GM10248 (cell line): ENCODE measurements at places on chromosomes 6 and 20.

DNA sequence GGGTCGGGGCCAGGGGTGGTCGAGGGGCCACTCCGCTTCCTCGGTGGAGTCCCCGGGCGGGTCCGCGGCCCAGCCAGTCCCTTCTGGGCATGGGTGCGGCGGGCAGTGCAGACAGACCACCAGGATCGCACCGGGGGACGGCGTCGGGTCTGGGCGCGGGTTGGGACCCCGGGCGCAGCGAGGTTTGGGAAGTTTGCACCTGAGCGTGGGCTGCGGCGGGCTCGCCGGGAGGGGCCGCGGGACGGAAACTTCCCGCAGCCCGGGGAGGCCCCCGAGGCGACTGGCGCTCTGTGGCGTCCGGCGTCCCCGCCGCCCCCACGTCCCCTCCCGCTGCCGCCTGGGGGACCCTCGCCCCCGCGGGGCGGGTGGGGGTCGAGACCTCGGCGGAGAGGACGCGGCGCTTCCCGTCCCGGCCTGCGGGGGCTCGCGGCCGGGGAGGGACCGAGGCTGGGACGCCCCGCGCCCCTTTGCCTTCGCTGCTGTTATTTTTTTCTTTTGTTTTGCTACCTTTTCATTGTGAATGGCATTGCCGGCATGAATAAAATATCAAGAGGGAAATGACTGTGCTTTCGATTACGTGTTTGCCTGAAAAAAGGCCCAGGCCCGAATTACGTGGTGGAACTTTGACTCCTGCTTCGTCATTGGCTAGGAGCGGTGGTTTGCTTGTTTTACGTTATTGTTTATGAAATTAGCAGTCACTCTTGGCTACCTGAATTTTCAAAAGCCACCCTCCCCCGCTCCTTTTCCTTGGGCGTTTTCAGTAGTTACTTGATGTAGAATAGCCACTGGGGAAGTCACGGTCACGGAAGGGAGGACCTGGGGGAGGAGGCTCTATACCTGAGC is 703 bp downstream of the SNX9 start:
- peak; percentile 67 for DNase-seq

DNA sequence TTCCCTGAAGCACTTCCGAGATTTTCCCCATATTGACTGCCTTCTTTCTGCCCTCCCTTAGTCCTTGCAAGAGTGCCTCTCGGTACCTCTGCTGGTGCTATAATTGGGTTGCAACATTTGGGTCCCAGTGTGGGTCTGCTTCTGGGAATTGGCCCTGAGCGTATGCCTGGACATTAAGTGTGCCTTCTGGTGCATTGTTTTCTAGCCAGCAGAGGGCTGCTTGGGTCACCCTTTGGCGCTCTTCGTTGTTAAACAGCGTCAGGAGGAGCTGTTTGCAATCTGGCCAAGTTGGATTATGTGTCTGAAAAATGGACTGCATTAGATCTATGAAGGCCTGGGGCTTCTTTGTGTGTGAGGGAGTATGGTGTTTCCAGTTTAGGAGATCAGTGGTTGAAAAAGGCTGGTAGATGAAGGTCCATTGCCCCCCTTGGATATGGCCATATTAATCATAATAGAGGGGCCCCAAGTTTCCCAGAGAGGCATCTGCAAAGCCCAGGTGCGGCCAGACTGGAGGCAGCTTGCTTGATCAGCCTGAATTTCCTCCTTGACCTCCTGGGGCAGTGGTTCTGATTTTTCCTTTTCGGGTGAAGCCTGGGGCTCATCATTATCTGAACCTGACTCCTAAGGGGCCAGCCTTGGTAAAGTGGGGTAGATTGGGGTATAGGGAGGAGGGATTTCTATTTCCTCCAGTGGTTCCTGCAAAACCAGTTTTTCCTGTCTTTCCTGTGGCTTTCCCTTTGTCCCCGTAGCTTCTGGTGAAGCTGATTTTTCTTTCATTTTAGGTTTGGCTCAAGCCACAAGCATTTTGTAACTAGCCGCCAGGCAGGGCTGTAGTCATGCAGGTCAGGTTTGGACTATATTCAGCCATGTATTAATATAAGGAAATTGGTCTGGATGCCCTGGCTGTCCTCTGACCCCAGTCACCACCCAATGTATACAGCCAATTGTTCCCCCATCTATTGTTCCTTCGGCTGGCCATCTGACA is 85.4 kb upstream of the GPR6 start:
- DNase-seq: no peak

DNA sequence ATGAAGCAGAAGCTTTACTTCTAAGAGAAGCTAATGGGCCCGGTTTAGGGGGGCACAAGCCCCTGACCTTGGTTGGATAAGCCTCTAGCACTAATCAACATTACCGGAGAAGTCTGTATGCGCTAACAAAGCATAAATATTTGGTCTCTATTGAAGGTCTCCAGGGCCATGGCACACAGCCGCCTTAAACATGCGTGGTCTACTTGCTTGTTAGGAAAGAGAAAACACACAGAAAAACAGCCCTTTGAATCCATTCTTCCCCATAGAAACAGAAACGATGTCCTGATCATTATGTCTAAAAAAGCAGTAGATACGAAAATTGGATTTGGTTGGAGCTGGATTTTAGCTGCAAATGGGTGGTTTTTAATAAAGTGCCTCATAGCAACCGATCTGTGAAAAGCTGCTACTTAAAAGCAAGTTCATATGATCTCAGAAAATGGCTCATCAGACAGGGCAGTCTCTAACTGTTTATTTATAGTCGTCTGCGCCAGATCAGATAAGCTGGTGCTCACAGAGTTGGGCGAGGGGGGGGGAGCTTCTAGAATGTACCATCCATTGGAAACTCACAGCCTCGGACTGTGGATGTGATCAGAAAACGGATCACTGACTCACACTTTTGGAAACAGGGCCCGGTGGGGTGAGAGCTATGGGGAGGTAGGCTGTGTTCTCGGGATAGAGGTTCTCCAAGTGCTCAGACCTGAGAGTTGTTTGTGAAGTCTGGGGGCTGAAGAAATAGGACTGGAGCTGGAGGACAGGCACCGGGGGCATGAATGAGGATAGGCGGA is 35.3 kb upstream of the APCDD1L start:
- no peak for DNase-seq

DNA sequence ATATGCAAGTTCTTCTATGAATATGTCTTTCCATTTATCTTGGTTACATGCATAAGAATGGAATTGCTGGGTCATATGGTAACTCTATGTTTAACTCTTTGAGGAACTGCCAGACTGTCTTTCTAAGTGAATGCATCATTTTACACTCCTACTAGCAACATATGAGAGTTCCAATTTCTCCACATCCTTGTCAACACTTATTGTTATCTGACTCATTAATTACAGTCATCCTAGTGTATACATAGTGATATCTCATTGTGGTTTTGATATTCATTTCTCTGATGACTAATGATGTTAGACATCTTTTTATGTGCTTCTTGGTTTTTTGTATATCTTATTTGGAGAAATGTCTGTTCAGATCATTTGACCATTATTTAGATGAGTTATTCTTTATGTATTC is 96.7 kb upstream of the LAMP5 start:
- no peak for DNase-seq

DNA sequence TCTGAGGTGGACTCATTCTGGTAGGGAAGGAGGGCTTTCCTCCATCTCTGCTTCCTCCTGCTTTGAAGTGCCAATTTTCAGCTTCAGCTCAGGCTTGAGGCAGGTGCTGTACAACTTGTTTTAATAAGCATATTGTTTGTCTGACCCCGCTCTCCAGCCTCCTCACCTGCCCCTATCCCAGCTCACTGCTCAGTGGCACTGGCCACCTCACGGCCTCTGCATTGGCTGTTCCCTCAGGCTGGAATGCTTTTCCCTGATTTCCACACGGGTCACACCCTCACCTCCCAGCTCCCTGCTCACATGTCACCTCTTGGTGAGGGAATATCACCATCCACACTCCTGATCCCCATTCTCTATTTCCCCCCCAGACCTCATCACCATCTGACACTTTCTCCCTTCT is 14.3 kb downstream of the AARS2 start:
- DNase-seq: no peak

DNA sequence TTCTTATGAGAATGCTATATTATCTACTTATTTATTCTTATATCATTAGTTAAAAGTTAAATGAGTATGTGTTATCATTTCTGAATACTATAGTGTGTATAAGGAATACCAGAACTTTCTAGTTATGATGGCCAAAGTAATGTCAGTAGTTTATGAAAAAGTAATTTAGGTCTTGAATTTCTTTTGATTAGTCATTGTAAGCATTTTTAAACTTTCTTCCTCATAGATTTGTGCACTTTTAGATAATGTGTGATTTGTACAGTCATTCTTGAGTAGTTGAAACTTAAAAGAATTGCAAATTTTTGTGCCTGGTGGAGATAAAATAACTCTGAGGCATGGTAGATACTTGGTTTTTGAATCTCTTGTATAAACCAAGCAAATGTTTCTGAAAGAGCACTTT is 311.3 kb downstream of the CDKAL1 start:
- no peak for DNase-seq
